ENCODE measurements at places on chromosomes 2 and 18.

- DNase-seq, result no peak
These were observed 189.4 kb upstream of the GLI2 start for GRCh38 chr2:120546048-120546864.

- no peak for DNase-seq
These were observed 49.2 kb downstream of the PKDCC start for GRCh38 chr2:42096869-42097591.

GRCh38 chr2:150471813-150472510, 15.5 kb downstream of the RND3 start:
- DNase-seq, result no peak

- no peak for DNase-seq
These were observed 2.5 kb upstream of the OSR1 start for GRCh38 chr2:19360966-19361321.

DNA sequence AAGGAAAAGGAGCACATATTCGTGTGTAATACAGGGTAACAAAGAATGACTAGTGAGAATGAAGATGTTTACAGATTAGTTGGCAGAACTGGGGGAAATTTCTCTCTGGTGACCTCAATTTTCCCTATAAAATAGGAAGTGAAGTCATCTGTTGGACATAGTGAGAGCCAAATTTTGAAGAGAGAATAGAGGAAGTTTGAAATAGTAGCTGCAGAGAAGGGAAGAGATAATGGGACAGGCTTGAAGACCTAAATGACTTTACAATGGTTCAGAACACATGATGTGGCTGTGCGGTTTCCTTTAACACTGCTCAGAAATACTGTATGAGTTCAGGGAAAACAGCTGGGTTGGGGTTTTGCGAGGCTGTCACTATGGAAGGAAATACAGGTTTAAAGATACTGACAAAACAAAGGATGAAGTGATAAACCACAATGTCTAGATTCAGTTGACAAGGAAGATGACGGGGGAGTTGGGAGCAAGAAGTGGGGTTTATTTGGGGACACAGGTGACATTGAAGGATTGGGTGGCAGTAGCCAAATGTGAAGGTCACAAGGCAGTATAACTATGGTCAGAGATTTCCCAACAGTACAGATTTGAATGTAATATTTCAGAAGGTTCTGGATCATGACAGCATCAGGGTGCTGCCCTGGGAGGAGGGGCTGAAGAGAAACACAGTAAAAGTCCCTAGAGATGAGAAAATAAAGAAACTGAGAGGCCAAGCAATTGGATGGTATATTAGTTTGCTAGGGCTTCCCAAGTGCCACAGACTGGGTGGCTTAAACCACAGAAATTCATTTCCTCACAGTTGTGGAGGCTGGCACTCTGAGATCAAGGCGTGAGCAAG, 82.6 kb upstream of the TANK start:
- DNase-seq, result peak; percentile 38

- DNase-seq, result no peak
These were observed 332.4 kb downstream of the GULP1 start for GRCh38 chr2:188623995-188624643.

DNA sequence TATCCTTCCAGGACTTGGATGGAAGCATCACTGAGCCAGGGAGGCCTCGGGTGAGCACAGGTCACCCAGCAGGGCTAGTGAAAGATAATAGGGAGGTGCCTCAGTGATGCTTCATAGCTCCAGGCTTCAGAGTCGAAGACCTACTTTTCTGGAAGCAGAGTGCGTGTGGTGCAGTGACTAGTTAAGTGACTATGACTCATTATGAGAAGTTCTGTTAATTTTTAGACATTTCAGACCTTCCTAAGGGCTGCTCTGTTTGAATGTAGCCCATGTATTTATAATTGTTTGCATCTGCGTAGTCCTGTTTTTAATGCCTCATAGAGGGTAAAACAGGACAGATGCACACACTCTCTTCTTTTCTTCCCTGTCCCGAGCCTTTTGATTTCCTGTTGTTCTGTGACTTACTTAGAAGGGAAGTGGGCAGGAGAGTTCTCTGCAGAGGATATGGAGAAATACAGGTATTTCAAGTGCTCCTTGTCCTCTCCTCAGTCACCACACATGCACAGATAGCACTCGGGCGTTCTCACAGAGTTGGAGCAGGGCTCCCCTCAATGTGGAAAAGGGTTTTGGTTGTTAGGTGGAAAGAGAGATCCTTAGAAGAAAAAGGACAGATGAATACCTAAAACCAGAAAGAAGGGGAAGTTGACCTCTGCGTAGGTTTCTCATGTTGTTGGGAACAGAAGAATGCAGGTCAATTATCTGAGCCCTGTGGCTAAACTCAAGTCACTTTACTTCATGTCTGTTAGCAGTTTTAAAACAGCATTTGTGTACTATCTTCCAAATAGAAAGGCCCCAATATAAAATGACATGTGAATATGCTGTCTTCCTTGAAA, 34.7 kb downstream of the RALB start:
- DNase-seq, result peak; percentile 20
